Cardiac fibroblast (primary cell): ENCODE measurements at places on chromosomes 6 and 20.

DNA sequence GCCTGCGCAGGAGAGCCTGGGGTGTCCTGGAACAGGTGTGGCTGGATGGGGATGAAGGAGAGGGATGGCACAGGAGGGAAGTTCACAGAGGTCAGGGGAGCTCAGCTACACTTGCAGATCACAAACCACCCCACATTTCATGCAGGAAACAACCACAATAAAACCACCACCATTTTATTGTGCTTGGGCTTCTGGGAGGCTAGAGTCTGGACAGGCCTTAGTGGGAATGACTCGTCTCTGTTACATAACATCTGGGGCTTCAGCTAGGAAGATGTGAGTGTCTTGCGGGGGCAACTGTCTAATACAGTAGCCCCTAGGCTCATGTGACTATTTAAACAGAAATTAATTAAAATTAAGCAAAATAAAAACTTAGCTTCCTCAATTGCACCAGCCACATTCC, 33.4 kb downstream of the SNX5 start:
- no peak for DNase-seq

GRCh38 chr6:106060167-106060566, 26.0 kb upstream of the PRDM1 start:
- no peak for DNase-seq

- peak; percentile 39 for DNase-seq
Measured at GRCh38 chr6:56860475-56860874, 94.4 kb upstream of the BEND6 start.

GRCh38 chr20:50993876-50994275, 29.0 kb downstream of the KCNG1 start:
- DNase-seq, result no peak

DNA sequence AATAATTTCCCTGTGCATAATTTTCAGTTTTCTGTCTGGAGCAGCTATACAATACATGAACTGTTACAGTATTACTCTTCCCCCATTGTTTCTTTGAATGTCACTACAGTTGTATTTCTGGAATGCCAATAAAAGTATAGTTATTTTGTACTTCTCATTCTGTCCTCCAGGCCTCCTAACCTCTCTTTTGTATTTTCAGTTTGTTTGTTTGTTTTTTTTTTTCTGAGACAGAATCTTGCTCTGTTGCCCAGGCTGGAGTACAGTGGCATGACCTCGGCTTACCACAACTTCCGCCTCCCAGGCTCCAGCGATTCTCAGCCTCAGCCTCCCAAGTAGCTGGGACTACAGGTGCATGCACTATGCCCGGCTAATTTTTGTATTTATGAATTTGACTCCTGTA, 16.8 kb upstream of the ARID1B start:
- no peak for DNase-seq

DNA sequence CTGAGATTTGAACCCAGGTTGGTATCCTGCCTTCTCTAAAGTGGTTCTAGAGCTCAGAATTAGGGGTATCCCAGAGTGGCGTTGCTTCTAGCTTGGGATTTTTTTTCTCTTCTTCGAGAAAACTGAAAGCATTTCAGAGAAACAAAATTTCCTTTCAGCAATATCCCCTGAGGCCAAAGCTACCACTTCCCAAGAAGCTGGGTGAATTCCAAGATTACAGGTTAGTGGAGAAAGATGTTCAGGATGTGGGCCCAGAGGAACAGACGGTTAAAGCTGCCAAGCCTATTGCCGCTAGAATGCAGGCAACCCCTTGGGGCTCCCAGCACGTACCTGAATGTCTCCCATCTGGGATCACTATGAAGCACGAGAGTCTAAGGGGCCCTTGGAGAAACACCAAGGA, 134.1 kb downstream of the FOXO3 start:
- DNase-seq, result no peak

DNA sequence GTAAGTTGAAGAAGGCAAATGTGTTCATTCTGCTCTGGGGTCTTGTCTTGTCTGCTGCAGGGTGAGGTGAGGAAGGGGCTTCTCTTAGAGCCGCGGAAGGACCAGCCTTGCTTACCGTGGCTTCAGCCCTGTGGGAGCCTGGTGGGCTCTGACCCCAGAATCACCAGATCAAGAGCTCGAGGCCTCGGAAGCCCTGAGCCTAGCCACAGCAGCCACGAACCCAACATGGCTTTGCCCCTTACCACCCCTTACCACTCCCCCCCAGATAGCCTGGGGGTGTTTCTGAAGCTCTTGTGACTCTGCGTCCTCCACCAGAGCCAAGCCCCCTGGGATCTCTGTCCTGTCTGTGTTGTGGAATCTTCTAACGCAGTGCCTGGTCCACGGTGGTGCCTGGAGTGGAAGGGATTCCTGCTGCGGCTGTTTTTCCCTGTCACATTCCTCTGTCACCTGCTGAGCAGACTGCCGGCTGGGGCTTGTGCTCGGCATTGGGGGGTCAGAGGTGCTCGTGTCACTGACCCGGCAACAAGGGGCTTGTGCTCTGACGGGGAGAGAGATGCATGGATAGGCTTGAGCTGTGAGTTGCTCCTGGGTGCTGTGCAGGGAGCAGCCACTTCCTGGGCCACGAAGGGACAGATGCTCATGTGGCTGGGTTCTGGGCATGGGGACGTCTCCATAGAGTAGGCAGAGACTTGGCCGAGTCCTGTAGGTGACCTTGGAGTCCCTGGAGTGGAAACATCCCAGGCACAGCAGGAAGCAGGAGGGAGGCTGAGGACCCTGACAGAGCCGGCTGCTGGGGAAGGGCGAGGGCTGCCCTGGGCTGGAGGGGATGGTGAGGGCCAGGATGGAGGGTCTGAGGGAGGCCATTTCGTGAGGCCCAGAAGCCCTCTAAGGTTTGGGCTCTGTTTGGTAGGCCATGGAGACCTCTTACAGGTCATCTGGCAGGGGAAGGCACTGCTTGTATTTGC, 316.0 kb downstream of the QKI start:
- no peak for DNase-seq

- no peak for DNase-seq
Measured at GRCh38 chr6:147653631-147654030, 145.1 kb downstream of the SAMD5 start.
